ENCODE measurements at places on chromosomes 7 and 10. TPM values are rescaled to one million over a fixed set of nuclear protein-coding genes. Genes with fewer than 3 reads are reported as not detected.
A peak's percentile ranks its signal among the peaks of the same experiment; 100 is the strongest.

SMARCD3 gene
- 3.2 TPM for total RNA-seq

ACSL5 gene
- 55.6 TPM for total RNA-seq

ANKRD2 gene
- total RNA-seq = not detected

FAM241B gene
- total RNA-seq = not detected

ACSM6 gene
- not detected for total RNA-seq

DNA sequence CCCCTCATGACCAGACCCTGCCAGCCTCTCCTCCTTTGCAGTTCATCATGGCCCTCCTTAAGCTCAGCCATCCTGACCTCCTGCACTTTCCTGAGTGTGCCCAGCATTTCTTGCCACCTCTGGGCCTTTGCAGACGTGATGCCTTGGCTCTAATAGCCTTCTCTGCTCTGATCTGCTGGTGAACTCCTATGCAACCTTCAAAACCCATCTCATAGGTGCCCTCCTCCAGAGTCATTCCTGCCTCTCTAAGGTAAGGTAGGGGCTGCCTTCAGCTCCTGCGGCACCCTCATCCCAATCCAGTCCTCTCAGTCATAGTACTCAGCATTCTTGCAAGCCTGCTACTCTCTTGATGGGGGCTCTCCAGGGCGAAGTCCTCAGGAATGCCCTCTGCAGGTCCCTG, 19.3 kb upstream of the ELN start:
- H3K27me3 ChIP-seq = no peaks in the 10 kb centered on the region
- peaks cover 14% of the 10 kb centered on the region for H3K4me1 ChIP-seq
- DNase-seq = no peak
- H3K27ac ChIP-seq = no peak overlapping the region
- H3K4me3 ChIP-seq = no peak overlapping the region
- no peaks in the 10 kb centered on the region for H3K36me3 ChIP-seq

DNA sequence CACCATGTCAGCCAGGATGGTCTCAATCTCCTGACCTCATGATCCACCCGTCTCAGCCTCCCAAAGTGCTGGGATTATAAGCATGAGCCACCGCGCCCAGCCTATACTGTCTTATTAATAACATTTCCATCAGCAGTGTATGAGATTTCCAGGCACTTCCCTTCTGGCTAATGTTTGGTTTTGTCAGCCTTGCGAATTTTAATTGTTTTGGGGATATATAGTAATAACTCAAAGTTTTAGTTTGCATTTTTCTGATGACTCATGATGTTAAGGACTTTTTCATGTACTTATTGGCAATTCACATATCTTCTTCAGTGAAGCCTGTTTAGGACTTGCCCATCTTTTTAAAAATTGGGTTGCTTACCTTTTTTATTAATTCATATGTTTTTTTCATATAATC, 76.0 kb downstream of the TMEM270 start:
- H3K36me3 ChIP-seq = no peaks in the 10 kb centered on the region
- no peak for DNase-seq
- no peaks in the 10 kb centered on the region for H3K4me1 ChIP-seq
- H3K27ac ChIP-seq = no peak overlapping the region
- H3K4me3 ChIP-seq = no peak overlapping the region

DNA sequence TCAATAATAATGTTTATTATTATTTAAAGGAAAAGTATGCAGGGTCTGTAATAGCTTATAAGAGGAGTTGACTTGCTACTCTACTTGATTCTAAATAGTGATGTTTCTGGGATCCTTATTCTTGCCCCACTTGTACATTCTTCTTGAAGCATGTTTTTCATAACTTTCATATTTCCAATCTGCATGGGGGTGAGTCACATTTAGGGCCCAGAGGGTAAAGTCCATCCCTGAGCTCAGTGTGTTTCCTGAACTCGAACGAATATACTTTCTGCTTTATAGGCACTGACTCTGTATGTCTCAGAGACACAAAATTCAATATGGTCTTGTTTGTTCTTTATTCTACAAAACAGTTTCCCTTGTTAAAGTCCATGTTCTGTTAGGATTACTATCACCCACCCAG, 61.0 kb upstream of the SMIM30 start:
- H3K36me3 ChIP-seq = no peaks in the 10 kb centered on the region
- no peaks in the 10 kb centered on the region for H3K27me3 ChIP-seq
- no peak for DNase-seq
- no peaks in the 10 kb centered on the region for H3K4me1 ChIP-seq
- H3K4me3 ChIP-seq = no peak overlapping the region

- no peak overlapping the region for H3K27ac ChIP-seq
- H3K36me3 ChIP-seq = no peaks in the 10 kb centered on the region
Measured at GRCh38 chr10:102334101-102334500, 61.4 kb upstream of the NFKB2 start.

GRCh38 chr7:67413670-67414069, 417.0 kb downstream of the TYW1 start:
- H3K4me1 ChIP-seq = no peaks in the 10 kb centered on the region
- no peak overlapping the region for H3K27ac ChIP-seq
- DNase-seq = no peak
- no peaks in the 10 kb centered on the region for H3K27me3 ChIP-seq
- no peaks in the 10 kb centered on the region for H3K36me3 ChIP-seq

DNA sequence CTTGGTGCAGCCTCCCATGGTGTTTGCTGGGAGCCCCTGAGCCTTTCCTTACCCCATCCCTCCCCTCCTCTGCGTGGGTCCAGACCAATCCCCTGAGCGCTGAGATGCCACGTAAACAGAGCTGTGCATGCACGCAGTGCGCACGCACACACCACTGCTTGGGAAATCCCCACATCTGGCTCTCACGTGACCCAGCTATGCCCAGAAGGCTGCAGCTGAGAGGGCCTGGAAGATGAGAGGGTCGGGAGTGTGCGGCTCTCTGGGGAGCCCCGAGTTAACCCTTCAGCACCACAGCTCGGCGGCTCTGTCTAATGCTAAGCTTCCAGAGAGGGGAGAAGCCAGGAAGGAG, 177.2 kb downstream of the SH3PXD2A start:
- H3K27ac ChIP-seq = no peak overlapping the region
- no peaks in the 10 kb centered on the region for H3K27me3 ChIP-seq
- peaks cover 5% of the 10 kb centered on the region for H3K4me1 ChIP-seq
- no peaks in the 10 kb centered on the region for H3K36me3 ChIP-seq
- peak; percentile 57 for DNase-seq
- no peak overlapping the region for H3K4me3 ChIP-seq

DNA sequence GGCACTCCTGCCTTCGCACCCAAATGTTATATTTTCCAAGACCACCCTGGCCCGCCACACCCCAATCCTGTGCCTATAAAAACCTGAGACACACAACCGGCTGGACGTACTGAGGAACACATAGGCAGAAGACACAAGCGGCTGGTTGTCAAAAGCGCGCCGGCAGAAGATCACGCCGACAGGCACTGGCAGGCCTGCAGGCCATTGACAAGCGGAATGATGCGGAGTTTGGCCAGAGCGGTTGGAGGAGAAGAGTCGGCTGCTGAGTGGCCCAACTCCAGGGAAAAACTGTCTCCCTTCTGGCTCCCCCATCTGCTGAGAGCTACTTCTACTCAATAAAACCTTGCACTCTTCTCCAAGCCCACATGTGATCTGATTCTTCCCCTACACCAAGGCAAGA, 39.7 kb upstream of the SAMD8 start:
- H3K36me3 ChIP-seq = no peaks in the 10 kb centered on the region
- no peak overlapping the region for H3K27ac ChIP-seq
- DNase-seq = no peak

- no peak overlapping the region for H3K27ac ChIP-seq
- no peaks in the 10 kb centered on the region for H3K4me1 ChIP-seq
- no peak for DNase-seq
- H3K27me3 ChIP-seq = no peaks in the 10 kb centered on the region
Measured at GRCh38 chr10:78455236-78455635, 421.6 kb downstream of the RPS24 start.

GRCh38 chr7:87480386-87480785, 4.9 kb upstream of the ABCB4 start:
- DNase-seq = no peak
- no peaks in the 10 kb centered on the region for H3K36me3 ChIP-seq
- H3K27ac ChIP-seq = no peak overlapping the region
- H3K27me3 ChIP-seq = no peaks in the 10 kb centered on the region
- no peak overlapping the region for H3K4me3 ChIP-seq

GRCh38 chr7:47672271-47672791, 90.4 kb upstream of the TNS3 start:
- H3K27ac ChIP-seq = peak overlapping the region; percentile 99
- peak; percentile 96 for DNase-seq
- H3K4me1 ChIP-seq = peaks cover 68% of the 10 kb centered on the region
- no peaks in the 10 kb centered on the region for H3K27me3 ChIP-seq
- H3K36me3 ChIP-seq = peaks cover 8% of the 10 kb centered on the region

- H3K4me1 ChIP-seq = no peaks in the 10 kb centered on the region
- DNase-seq = no peak
- H3K4me3 ChIP-seq = no peak overlapping the region
- H3K36me3 ChIP-seq = no peaks in the 10 kb centered on the region
- H3K27ac ChIP-seq = no peak overlapping the region
Measured at GRCh38 chr10:48285710-48286109, 11.2 kb upstream of the FRMPD2 start.

DNA sequence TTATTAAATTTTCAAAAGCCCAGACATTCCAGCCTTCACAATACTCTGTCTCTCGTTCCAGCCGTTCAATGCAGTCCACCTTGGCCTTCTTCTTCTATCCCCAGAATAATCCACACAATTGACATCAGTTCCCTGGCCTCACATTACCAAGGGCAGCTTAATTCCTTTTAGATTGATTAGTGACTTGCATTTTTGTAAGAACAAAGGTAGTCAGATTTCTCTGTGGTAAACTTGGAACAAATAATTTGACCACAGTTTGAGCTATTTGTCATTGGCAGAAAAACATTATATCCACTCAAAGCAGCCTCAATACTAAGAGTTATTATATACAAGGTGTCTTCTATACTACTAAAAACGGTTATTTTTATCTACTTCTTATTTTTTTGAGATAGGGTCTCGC, 5.1 kb upstream of the CYTH3 start:
- H3K27ac ChIP-seq = no peak overlapping the region
- H3K27me3 ChIP-seq = no peaks in the 10 kb centered on the region
- peaks cover 4% of the 10 kb centered on the region for H3K4me1 ChIP-seq
- H3K36me3 ChIP-seq = no peaks in the 10 kb centered on the region
- H3K4me3 ChIP-seq = no peak overlapping the region

- no peak overlapping the region for H3K4me3 ChIP-seq
- no peaks in the 10 kb centered on the region for H3K4me1 ChIP-seq
- DNase-seq = peak; percentile 85
- H3K27ac ChIP-seq = no peak overlapping the region
- H3K36me3 ChIP-seq = no peaks in the 10 kb centered on the region
- H3K27me3 ChIP-seq = no peaks in the 10 kb centered on the region
Measured at GRCh38 chr10:93115661-93116383, 42.1 kb downstream of the CYP26A1 start.

GRCh38 chr10:89750441-89750840, 49.1 kb downstream of the KIF20B start:
- H3K4me1 ChIP-seq = no peaks in the 10 kb centered on the region
- peaks cover 3% of the 10 kb centered on the region for H3K36me3 ChIP-seq
- no peaks in the 10 kb centered on the region for H3K27me3 ChIP-seq
- DNase-seq = no peak
- no peak overlapping the region for H3K27ac ChIP-seq
- no peak overlapping the region for H3K4me3 ChIP-seq

GRCh38 chr10:92689663-92690210, at the start of gene HHEX:
HHEX (plus strand) TSS chr10:92689955; CDS start chr10:92689987, 32 bp downstream.
- H3K27me3 ChIP-seq = no peaks in the 10 kb centered on the region
- peaks cover 6% of the 10 kb centered on the region for H3K36me3 ChIP-seq
- peak; percentile 86 for DNase-seq
- peak within 1 kb of the TSS; percentile 76 for H3K4me3 ChIP-seq

DNA sequence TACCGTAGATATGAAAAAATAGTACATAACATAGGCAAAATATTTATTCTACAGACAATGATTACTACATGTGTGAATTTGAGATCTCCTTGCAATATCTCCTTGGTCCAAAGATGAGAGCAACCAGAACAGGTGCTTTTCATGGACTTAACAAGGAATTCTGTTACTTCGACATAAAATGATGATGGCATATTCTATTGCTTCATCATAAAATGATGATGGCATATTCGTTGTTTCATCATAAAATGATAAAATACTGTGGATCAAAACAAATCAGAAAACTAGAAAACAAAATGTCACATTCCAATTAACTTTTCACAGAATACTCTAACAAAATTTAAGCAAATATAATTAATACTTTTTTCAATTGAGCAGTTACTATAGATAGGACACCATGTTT, 4.8 kb downstream of the OSBPL3 start:
- DNase-seq = no peak
- H3K4me3 ChIP-seq = 0 out of 2 replicates have a peak overlapping the region, but pooled peaks have one; percentile 6
- no peaks in the 10 kb centered on the region for H3K27me3 ChIP-seq
- H3K36me3 ChIP-seq = peaks cover 18% of the 10 kb centered on the region
- peaks cover 84% of the 10 kb centered on the region for H3K4me1 ChIP-seq
- H3K27ac ChIP-seq = peak overlapping the region; percentile 84

DNA sequence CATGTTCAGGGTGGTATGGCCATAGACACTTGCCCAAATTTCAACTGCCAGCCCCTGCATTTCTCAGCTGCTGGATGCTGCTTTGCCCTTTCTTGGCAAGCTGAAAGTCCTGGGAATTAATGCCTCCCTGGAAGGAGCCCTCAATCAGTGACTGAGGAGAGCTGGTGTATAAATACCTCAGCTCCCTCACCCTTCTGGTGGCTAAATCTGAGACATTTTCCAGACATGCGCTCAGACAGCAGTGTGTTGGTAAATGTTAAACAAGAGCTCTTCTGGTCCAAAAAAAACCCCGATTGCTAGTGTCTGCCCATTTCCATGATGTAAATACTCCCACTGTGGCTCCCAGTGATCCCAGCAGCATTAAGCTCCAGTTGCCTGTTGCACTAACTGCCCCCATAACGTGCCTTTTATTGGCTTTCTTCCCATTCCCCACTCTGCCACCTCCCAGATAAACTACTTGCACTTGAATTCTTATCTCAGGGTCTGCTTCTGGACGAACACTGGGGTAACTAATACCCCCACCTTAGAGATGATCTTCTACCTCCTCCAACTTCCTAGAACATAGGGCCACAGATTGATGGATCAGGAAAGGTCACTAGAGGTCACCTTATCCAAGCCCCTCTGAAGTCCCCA, 6.7 kb upstream of the MYH16 start:
- no peak for DNase-seq
- H3K27ac ChIP-seq = no peak overlapping the region
- no peaks in the 10 kb centered on the region for H3K27me3 ChIP-seq
- peaks cover 16% of the 10 kb centered on the region for H3K4me1 ChIP-seq

DNA sequence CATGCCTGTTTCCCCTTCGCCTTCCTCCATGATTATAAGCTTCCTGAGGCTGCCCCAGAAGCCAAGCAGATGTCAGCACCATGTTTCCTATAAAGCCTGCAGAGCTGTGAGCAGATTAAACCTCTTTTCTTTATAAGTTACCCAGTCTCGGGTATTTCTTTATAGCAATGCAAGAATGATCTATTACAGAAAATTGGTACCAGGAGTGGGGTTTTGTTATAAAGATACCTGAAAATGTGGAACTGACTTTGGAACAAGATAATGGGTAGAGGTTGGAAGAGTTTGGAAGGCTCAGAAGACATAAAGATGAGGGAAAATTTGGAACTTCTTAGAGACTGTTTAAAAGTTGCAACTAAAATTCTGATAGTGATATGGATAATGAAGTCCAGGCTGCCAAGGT, 4.8 kb upstream of the RSU1 start:
- no peaks in the 10 kb centered on the region for H3K36me3 ChIP-seq
- no peak overlapping the region for H3K4me3 ChIP-seq
- H3K27ac ChIP-seq = no peak overlapping the region
- DNase-seq = no peak
- H3K27me3 ChIP-seq = no peaks in the 10 kb centered on the region

Measured in Karpas-422 (cell line).